ENCODE measurements at places on chromosomes 4 and X.

- DNase-seq, result peak; percentile 29
Observed at GRCh38 chr4:33411182-33411581, 2691.0 kb downstream of the PCDH7 start.

GRCh38 chr4:73172161-73172560 is 86.4 kb downstream of the ANKRD17 start:
- no peak for DNase-seq

DNA sequence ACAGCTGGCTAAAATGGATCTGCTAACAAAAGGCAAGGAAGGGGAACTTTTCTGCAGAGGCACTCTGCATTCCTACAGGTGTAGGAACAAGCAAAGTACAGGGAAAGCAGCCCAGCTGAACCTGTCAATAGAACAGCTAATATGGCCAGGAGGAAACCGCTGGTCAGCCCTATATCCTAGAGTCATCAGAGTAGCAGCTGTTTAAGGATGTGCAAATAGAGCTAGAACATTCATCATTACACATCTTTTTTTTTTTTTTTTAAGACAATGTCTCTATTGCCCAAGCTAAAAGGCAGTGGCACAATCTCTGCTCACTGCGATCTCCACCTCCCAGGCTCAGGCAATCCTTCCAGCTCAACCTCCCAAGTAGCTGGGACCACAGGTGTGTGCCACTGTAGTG is 163.0 kb downstream of the BTC start:
- no peak for DNase-seq

- DNase-seq, result no peak
Observed at GRCh38 chr4:133493776-133494175, 344.7 kb downstream of the PCDH10 start.

DNA sequence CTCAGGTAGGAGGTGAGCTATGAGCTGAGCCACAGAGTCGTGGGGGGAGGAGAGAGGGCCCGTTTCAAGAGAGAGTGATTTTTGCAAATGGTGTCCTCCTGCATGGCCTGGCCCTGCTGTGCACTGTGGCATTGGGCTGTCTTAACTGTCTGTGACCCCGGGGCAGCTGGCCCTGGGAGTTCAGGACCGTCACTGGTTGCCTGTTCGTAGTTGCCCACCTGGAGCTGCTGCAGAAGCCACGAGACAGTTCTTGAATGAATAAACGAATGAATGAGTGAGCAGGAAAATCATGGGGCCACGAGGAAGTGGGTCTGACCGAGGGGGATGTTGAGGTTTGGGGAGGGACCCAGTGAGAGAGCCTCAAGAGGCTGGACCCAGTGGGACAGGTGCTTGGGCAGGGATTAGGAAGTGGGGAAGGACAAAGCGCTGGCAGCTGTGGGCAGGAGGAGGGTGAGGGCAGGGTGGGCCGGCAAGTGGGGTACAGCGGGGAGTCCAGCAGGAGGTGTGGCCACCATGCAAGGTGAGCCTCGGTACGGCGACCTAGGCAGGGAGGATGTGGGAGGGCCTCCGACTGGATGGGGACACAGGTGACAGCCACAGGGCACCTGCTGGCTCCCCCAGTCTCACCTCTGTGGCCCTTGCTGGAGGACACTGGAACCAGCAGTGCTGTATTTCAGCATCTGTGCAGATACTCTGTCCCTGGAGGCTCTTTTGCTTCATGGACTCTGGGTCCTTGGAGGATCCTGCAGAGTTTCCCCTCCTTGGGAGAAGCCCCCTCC is 10.2 kb downstream of the RGS12 start:
- no peak for DNase-seq

Measured in EL (cell line).